ENCODE measurements at places on chromosomes 12 and 14.

DNA sequence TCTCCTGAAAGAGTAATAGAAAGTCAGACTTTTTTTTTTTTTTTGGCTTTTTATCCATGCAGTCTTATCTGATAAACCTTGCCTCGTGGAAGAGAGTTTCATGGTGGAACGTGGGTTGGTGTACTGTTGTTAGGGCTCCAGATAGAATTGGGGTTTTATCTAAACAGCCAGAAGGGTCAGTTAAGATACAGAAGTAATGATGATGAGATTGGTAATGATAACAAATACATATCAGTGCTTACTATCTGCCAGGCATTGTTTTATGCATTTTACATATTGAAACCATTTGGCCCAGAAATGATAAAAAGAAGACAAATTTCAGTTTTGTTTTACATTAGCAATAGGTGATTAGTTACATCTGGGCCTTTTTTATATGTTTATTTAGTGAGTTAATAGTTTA is 372.8 kb upstream of the PRICKLE1 start:
- DNase-seq = no peak

GRCh38 chr14:105161964-105162668 is 6.5 kb downstream of the JAG2 start:
- DNase-seq = no peak

DNA sequence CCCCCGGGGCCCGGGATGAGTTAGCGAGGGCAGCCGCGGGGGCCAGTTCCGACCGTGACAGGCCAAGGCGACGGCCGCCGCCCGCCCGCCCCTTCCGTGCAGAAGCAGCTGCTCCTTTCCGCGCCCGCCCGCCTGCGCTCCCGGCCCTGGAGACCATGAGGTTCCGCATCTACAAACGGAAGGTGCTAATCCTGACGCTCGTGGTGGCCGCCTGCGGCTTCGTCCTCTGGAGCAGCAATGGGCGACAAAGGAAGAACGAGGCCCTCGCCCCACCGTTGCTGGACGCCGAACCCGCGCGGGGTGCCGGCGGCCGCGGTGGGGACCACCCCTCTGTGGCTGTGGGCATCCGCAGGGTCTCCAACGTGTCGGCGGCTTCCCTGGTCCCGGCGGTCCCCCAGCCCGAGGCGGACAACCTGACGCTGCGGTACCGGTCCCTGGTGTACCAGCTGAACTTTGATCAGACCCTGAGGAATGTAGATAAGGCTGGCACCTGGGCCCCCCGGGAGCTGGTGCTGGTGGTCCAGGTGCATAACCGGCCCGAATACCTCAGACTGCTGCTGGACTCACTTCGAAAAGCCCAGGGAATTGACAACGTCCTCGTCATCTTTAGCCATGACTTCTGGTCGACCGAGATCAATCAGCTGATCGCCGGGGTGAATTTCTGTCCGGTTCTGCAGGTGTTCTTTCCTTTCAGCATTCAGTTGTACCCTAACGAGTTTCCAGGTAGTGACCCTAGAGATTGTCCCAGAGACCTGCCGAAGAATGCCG is 699 bp downstream of the MGAT2 start:
- DNase-seq = no peak

DNA sequence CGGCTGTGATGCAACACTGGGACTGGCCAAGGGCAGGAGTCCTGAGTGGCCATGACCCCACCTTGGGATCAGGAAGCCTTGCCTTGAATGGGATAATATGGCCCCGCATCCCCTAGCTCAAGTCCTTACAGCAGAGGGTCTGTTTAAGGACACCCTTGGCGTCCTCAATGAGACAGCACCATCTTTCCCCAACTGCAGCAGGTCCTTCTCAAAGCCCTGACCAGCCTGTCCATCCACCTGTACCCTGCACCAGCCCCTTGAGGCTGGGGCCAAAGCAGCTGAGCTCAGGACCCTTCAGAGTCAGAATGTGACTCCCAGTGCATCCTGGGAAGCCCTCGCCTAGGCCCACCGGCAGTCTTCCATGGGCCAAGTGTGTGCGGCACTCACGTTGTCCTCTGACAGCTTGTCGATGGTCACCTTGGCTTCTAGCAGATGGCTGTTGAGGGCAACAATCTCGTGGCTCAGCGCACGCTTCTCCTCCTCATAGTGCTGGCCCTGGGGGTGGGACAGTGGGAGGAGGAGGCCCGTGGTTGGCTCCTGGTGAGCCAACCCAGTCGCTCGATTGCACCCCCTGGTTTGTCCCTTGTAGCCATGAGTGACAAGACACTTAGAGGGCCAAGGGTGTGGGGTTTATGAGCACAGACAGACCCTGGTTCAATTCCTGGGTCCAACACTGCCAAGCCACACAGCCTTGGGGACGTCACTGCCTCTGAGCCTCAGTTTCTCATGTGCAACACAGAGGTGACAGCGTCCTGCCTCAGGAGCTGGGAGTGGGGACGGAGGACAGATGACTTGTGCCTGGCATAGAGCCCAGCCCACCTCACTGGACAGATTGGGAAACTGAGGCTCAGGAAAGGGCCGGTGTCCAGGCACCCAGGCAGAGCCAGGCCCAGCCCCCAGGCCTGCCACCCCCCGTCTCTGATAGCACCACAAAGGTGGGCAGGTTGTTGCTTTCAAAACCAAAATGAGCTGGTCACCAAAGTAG is 43.5 kb downstream of the BEGAIN start:
- DNase-seq = no peak

- no peak for DNase-seq
Observed at GRCh38 chr12:89593233-89593632, 67.4 kb upstream of the POC1B start.

DNA sequence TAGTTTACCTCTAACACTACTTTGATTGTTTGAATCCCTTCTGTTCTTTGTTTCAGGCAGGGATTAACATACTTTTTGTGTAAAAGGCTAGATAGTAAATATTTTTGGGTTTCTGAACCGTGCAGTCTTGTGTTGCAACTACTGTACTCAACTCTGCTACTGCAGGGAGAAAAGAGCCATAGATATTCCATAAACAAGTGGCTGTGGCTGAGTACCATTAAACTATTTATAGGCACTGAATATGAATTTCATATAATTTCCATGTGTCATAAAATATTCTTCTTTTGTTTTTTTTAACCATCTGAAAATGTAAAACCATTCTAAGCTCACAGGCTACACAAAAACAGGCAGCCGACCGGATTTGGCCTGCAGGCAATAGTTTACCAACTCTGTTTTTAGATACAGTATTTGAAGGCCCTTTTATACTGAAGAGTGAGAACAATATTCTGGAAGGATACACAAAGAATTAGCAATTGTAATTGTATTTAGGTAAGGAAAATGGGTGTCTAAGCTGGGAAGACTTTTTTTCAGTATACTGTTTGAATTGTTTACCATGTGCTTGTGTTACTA is 15.7 kb downstream of the NR1H4 start:
- no peak for DNase-seq

Measured in stimulated activated CD8-positive, alpha-beta memory T cell treated with anti-CD3 and anti-CD28 coated beads, Interleukin-4, amount 100 ng/mL, for 4 hours (primary cell).